CD4-positive, alpha-beta T cell (primary cell): ENCODE measurements at places on chromosomes 7 and 10. TPM values are rescaled to one million over a fixed set of nuclear protein-coding genes. Genes with fewer than 3 reads are reported as not detected.

- DNase-seq, result no peak
- H3K4me3 ChIP-seq, result no peak overlapping the region
- H3K27ac ChIP-seq, result no peak overlapping the region
- H3K27me3 ChIP-seq, result no peaks in the 10 kb centered on the region
- H3K4me1 ChIP-seq, result peaks cover 21% of the 10 kb centered on the region
Observed at GRCh38 chr10:58264780-58265179, 2.9 kb downstream of the IPMK start.

Gene TSPAN33
- total RNA-seq, result 3.6 TPM

DNA sequence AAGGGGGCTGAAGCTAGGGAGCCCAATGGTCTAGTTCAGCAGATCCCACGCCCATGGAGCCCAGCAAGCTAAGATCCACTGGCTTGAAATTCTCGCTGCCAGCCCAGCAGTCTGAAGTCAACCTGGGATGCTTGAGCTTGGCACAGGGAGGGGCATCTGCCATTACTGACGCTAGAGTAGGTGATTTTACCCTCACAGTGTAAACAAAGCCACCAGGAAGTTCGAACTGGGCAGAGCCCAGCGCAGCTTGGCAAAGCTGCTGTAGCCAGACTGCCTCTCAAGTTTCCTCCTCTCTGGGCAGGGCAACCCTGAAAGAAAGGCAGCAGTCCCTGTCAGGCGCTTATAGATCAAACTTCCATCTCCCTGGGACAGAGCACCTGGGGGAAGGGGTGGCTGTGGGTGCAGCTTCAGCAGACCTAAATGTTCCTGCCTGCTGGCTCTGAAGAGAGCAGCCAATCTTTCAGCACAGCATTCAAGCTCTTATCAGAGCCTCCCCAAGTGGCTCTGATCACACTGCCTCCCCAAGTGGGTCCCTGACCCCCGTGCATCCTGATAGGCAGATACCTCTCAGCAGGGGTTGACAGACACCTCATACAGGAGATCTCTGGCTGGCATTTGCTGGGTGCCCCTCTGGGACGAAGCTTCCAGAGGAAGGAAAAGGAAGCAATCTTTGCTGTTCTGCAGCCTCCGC lies 167.8 kb downstream of the CCDC71L start:
- no peak overlapping the region for H3K4me3 ChIP-seq
- no peaks in the 10 kb centered on the region for H3K27me3 ChIP-seq
- H3K4me1 ChIP-seq, result no peaks in the 10 kb centered on the region
- no peaks in the 10 kb centered on the region for H3K36me3 ChIP-seq
- H3K27ac ChIP-seq, result no peak overlapping the region

GRCh38 chr10:59323831-59324401 lies 38.4 kb downstream of the FAM13C start:
- no peak for DNase-seq
- no peaks in the 10 kb centered on the region for H3K4me1 ChIP-seq
- H3K4me3 ChIP-seq, result no peak overlapping the region
- no peaks in the 10 kb centered on the region for H3K36me3 ChIP-seq
- no peaks in the 10 kb centered on the region for H3K27me3 ChIP-seq
